ENCODE measurements at places on chromosomes 5 and 9.

- no peak for DNase-seq
Observed at GRCh38 chr5:115433918-115434317, 110.7 kb downstream of the FEM1C start.

- no peak for DNase-seq
Observed at GRCh38 chr9:122366074-122366660, 4.7 kb upstream of the PTGS1 start.

DNA sequence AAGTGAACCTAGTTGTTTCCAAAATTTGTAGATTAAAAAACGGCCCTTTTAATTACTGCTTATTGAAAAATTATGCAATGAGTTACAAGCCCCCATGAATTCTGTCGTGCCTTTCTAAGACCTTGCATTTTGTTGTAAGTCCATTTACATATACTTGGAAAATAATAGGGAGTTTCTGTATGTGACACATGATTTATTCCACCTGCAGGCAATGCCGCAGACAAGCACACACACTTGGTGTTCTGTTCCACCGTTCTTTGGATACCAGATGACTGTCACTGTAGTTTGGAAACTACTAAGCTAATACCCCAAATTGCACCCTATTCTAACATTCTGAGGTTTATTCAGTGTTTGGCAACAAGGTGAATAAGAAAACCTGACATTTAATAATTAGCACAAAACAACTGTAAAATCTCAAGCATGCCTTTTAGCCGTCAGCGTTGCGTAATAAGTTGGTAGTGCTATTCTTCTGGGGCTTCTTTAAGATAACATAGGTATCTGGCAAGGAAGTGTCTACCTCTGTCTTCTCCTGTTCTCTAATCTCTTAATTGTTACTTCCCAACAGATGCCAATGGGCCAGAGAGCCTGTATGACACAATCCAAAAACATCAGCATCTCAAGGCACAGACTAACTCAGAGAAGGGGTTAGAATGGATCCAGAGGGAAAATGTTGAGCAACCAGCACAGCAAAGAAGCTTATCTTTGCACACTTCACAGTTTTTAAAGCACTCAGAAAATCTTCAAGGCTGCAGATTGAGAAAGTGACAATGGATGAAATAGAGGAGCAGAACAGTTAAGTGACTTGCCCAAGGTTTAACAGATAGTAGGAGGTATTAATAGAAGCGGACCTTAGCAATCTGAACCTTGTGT lies 48.2 kb upstream of the DPYSL3 start:
- no peak for DNase-seq

- DNase-seq, result peak; percentile 93
Observed at GRCh38 chr9:113578882-113579282, 115.4 kb downstream of the RGS3 start.

- no peak for DNase-seq
Observed at GRCh38 chr9:106961623-106962022, 98.7 kb downstream of the ZNF462 start.

GRCh38 chr5:80127116-80127552 lies 92.0 kb downstream of the THBS4 start:
- no peak for DNase-seq

GRCh38 chr9:126132746-126133145 lies 193.9 kb upstream of the MVB12B start:
- DNase-seq, result no peak

DNA sequence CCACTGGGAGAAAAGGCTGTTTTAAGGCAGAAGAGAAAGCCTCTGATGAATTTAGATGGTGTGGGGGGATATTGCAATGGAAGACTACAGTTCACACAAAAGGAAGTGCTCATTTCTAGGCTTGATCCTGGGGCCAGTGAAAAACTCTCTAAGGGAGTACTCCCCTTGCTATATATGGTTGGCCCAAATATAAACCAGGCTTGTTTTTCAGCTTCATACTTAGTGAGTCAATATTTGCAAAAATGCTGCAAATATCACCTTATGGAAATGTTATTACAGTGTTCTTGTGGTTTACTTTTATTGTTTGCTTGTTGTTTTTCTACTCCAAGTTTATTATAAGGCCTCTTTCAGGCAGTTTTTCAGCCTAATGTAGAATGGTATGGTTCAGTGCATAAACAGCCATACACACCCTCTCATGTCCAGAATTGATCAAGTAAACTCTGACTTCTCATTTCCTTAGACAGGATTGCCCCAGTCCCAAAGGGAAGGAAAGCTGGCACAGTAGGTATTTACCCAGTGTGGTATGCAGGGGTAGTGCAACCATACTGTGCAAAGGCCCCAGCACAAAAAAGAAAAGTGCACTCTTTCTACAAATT lies 115.1 kb downstream of the FEM1C start:
- no peak for DNase-seq

GRCh38 chr9:135914921-135915320 lies 7.6 kb upstream of the CAMSAP1 start:
- DNase-seq, result no peak

DNA sequence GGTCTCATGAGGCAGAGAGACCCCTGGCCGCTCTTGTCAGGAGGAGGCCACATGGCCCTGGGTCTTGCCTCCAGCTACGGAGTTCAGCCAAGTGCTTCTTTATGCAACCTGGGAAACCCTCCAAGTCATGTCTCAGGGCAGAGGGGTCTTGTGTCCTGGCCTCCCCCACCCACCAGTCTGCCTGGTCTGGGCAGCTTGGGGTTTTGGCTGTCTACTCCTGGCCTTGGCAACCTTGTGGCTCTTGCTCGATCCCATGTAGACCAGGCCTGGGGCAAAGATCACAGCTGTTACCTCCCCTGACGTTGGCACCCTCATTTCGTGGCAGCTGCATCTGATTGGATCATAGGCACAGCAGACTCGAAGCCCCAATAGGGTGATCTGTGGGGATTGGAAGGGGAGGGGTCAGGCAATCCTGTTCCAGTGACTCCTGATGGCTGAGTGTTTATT lies 28.4 kb downstream of the JADE2 start:
- DNase-seq, result no peak

GRCh38 chr9:96609732-96610131 lies 9.9 kb downstream of the CDC14B start:
- no peak for DNase-seq

DNA sequence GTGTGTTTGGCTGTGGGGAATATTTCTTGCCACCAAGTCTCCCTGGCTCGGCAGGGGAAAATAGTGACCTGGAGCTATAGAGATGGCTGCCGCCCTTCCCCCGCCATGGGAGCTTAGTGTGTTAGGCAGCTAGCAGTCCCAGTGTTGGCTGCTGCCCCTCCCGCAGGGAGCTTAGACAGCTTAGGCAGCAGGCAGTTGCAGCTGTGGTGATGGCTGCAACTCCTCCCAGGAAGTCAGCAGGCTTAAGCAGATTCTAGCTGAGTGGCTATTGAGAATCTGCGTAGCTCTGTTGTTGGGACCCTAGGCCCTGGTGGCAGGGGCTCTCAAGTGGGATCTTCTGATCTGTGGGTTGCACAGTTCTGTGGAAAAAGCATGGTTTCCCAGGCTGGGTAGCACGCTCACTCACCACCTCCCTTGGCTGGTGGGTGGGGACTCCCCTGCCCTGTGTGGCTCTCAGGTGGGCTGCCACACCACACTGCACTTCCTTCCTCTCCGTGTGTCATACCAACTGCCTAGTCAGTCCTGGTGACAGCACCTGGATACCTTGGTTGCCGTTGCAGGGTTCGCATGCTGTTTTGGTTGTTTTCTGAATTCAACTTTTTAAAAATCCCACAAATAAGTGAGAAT lies 9.3 kb downstream of the OR1N2 start:
- DNase-seq, result no peak

DNA sequence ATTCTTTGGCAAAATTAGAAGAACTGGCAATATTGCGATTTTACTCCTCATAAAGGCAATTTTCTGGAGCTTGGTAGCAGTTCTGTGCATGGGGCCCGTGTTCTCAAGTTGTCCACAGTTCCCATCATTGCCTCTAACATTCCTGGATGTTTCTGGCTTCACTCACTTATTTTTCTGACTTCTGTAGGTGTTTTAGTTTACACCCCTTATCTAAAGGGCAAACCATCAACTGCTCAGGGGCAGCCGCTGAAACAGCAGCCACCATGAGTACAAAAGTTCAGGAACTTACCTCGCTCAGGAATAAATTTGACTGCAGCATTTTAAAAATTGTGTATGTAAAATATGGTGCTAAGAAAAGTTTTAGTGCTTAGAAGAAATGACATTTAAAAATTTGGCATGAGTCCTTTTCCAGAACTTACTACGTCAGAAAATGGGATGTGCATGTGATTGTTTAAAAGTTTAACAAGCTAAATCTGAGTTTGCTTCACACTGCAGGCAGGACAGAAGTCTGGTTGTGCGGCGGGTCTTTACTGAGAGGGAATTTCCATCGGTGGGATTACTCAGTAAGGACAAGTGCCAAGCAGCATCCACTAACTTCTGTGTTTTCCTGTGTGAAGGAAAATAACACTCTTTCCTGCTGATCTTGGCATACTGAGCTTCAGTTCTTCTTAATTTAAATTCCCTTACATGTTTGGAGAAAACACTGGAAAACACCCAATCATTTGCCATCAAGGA lies 261.7 kb downstream of the MAT2B start:
- DNase-seq, result no peak

DNA sequence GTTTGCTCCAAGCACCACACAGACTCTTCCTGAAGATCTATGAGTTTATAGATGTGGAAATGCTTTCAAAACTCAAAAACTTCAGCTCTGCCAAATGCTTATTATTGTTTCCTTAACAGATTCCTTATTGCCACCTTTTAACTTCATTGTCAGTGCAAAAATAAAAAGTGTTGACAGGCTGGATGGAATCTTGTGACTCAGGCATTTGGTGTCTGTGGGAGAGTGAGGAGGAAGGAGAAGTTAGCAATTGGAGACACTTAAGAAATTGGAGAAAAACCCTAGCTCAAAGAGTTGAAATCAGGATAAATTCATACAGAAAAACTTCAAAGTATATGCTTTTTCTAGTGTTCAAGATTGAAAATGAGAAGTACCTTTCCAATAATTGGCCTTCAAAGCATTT lies 140.6 kb upstream of the PUM3 start:
- no peak for DNase-seq

- no peak for DNase-seq
Observed at GRCh38 chr5:136202469-136203205, 9.7 kb upstream of the SMIM32 start.

GRCh38 chr9:85420750-85421149 lies 321.0 kb downstream of the AGTPBP1 start:
- DNase-seq, result no peak

DNA sequence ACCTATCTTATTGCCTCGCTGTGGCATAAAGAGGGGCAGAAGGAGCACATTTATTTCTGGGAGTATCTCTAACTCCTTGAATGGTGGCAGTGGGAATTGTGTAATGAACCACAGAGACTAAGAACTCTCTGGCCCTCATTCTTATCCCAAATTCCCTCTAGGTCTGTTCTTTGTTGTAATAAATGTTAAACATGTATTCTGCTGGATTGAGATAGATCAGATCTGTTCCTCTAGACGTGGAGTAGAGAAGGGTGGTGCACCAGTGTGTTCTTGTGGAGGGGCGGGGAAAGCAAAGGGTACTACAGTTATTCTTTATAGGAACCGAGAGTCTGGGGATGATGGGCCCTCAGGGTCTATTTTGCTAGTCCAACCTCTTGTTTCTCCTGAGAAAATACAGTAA lies 90.4 kb downstream of the UBE2R2 start:
- DNase-seq, result no peak

DNA sequence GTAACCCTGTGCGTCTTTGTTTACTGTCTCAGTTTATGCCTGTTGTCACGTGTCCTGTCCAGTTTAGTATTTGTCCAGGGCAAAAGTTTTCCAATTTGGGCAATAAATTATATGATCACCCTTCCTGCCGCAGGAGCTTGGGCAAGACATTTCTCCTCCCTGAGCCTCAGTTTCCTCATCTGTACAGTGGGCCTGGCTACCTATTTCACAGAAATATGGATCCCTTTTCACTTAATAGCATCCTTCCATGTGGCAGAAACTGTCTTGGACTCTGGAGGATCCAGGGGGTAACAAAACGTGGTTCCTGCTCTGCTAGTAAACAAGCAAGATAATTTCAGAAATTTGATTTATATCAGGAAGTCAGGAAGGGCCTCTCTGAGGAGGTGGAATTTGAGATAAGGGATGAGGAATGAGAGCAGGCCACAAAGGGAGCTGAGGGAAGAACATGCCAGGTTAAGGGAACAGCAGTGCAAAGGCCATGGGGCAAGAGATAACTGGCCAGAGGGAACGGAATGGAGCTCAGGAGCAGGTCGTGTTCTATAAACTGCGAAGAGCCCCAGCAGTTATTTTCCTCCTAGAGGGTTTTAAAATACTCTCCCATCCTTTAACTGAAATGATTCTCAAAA lies 15.1 kb upstream of the PPARGC1B start:
- DNase-seq, result no peak

DNA sequence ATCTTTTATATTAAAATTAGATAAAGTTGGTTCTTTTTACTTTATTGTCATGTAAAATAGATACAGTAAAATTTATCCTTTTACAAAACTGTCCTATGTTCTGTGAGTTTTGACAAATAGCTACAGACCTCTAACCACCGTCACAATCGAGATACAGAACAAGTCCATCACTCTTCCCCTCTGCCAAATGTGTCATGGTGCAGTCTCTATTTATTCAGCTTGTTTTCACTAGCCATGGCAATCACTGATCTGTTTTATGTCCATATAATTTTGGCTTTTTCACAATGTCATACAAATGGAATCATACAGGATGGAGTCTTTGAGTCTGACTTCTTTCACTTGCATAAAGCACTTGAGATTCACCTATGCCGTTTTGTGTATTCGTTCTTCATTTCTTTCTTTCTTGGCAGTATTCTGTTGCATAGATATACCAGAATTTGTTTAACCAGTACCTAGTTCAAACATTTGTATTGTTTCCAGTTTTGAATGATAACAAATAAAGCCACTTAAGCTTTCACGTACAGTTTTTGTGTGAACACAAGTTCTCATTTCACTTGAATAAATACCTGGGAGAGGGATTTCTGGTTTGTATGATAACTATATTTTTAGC lies 273.2 kb upstream of the MPDZ start:
- no peak for DNase-seq

DNA sequence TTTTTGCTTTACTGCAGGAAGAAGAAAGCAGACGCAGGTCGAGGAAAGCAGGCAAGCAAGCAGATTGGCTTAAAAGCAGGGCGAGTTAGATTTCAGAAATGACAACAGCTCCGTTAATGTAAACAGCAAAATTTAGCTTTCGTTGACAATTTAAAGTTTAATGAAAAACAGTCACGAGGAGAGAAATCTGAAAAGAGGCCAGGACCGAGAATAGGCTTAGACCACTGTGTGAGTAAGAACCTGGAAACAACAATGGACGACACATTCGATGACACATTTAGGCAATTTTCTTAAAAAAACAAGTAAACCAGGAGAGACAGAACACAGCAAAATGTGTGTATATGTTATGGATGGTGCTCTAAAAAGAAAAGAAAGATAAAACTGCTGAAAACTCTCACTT lies 155.3 kb downstream of the ISOC1 start:
- no peak for DNase-seq

GRCh38 chr9:97571664-97572063 lies 61.5 kb downstream of the TSTD2 start:
- DNase-seq, result no peak
